Esophagus mucosa (tissue), 1 donor: ENCODE measurements at places on chromosomes 5 and 9. TPM values are rescaled to one million over a fixed set of nuclear protein-coding genes. Genes with fewer than 3 reads are reported as not detected.

- peak; percentile 86 for ATAC-seq
Measured at GRCh38 chr9:2465921-2466460, 155.6 kb upstream of the VLDLR start.

- peak; percentile 29 for ATAC-seq
Measured at GRCh38 chr5:171614511-171614910, 171.1 kb upstream of the SMIM23 start.

DNA sequence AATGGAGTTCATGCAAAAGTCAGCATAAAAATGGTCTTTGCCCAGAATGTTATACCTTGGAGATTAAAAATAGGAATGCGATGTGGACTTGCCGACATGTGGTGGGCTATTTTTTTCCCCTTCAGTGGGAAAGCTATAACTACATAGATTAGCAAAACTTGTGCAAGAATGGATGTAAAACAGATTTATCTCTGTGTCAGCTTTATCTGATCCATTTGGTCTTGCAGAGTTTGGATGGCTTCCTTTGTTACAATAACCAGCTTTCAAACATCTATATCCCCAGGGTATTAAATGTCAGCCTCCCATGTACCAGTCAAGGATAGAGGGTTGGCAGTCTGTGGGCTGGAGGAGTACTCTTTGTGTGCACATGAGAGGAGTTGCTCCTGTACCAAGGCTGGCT lies 284.9 kb downstream of the TMEM38B start:
- no peak for ATAC-seq

GRCh38 chr9:124420991-124421543 lies 5.8 kb upstream of the PSMB7 start:
- no peak for ATAC-seq

DNA sequence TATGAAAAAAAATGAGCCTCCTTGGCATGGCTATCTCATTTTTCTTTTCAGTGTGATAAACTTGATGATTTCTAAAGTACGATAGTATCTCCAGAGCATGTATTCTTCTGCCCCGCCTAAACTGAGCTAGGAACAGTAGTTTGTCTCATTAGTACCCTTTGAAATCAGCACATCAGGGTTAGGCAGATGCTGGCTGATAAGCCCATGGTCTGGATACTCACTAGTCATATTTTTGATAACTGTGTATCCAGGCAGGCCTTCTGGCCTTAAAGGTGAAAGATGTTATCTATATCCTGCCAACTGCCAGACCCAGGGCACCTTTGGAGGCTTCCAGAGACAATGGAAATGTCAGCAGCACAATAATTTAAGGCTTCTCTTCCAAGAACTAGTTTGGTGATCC lies 103.8 kb downstream of the GIN1 start:
- ATAC-seq: no peak

DNA sequence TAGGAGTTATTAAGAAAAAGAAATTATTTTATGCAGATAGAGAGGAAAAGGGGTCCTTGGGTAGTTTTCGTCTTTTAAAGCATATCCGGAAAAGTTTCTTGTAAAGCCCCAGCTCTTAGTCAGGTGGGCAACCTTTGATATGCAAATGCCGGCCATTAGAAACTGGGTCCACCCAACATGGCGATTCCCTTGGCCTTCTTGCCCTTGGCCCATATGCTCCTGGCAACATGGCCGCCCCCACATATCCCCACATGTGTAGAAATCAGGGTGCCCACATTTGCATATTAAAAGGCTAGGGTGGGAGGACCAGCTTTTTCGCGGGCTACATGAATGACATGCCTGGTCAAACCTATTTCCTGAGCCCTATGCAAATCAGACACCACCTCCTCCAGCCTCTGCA lies 73.3 kb downstream of the FREM1 start:
- ATAC-seq: no peak

DNA sequence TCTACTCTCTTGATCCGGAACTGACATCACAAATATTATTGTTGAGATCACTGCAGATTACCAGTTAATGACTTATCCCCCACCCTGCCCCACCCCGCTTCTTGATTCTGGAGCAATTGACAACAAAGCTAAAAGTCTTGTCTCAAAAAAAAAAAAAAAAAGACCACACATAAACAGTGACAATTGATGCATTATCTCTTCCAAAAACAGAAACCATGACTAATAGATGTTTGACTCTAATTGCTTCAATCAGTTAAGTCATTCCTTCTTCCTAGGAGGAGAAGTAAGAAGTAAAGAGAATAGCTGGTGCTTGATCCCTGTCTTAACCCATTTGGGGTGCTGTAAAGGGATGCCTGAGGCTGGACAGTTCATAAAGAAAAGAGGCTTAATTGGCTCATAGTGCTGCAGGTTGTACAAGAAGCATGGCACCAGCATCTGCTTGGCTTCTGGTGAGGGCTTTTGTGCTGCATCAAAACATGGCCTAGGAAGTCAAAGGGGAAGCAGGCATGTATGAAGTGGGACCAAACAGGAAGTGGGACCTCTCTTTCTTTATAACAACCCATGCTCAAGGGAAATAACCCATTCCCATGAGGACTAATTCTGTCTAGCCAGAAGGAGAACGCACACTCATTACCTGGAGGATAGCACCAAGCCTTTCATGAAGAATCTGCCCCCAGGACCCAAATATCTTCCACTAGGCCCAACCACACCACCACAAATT lies 158.7 kb downstream of the TMEM167A start:
- ATAC-seq: no peak

GRCh38 chr5:173873306-173873922 lies 14.7 kb upstream of the CPEB4 start:
- ATAC-seq: no peak

- ATAC-seq: no peak
Measured at GRCh38 chr9:82726424-82727276, 336.3 kb downstream of the RASEF start.

DNA sequence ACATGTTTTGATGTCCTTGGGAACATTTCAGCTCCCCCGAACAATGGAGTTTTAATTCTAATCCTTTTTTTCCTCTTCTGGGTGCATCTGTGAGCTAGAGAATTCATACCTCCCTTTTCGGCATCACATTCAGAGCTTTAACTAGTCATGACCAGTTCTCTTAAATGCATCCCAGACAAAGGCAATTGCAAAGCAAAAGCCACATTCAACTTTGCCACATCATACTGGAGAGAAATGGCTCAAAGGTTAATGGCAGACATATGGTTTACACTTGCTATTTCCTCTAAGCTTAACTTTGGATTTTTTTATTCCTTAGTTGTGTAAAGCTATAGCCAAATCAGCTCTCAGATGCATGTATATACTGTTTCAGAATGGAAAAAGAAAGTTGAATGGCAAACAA lies 153.3 kb downstream of the ESM1 start:
- ATAC-seq: no peak

- no peak for ATAC-seq
Measured at GRCh38 chr5:37189355-37189754, 59.8 kb downstream of the CPLANE1 start.

- no peak for ATAC-seq
Measured at GRCh38 chr5:121429761-121430160, 421.9 kb upstream of the FTMT start.

DNA sequence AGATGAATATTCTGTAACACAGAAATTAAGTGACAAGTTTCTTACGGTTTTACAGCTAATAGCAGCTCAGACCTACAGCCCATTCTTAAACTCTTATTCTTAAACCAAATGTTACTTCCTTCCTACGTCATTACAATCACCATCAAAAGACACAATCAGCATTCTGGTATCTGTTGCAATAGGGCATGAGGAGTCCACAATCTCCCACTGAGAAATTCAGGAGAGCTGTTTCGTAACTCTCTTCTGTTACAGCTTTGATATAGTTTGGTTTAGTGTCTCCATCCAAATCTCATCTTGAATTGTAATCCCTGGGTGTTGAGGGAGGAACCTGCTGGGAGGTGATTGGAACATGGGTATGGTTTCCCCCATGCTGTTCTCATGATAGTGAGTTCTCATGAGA lies 163.4 kb downstream of the GAS1 start:
- ATAC-seq: no peak

- ATAC-seq: no peak
Measured at GRCh38 chr5:8399471-8399870, 530.5 kb downstream of the MTRR start.

DNA sequence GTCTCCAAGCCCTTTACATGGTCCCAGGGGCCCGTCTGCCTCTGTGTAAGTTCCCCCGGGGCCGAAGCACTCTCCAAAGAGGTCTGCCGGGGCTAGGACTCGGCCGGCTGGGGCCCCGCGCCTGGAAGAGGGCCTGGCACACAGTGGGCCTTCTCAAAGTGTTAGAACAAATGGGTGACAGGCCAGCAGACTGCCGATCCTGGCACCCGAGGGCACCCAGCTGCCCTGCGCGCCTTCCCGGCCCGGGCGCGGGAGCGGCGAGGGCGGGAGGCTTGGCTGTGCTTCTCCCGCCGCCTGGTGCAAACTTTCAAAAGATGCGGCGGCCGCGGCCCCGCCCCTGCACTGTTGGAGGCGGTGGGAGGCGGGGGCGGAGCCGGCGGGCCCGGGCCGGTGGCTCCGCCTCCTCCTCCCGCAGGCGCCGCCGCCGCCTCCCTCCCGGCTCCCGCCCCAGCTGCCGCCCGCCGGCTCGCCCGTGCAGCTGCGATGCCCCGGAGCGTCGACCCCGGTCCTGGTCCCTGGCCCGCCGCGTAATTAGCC lies at the start of gene NEURL1B:
TSS of gene NEURL1B (plus strand) at position 442 of the 537 bp plus-strand sequence. CDS start 144 bp downstream, outside the sequence.
- ATAC-seq: peak; percentile 73

GRCh38 chr5:76341651-76342334 lies 61.3 kb upstream of the IQGAP2 start:
- no peak for ATAC-seq

- no peak for ATAC-seq
Measured at GRCh38 chr5:40483316-40483715, 196.4 kb upstream of the PTGER4 start.

DNA sequence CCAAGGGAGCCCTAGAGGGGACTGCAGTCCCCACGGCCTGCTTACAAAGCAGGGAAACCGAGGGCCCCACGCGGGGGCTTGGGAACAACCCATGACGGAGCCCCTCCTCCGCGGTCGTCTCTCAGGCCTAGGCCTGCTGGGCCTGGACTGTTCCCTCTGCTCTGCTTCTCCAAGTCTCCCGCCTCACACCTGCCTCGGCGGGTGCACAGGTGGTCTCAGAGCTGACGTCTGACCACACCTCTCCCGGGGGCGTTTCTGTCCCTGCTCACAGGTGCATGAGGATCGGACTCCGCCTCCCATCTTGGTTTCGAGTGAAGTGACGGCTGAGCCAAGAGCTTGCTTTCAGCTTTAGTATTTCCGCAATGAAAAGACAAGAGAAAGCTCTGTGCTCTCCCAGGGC lies 72.1 kb downstream of the MRPL36 start:
- no peak for ATAC-seq

DNA sequence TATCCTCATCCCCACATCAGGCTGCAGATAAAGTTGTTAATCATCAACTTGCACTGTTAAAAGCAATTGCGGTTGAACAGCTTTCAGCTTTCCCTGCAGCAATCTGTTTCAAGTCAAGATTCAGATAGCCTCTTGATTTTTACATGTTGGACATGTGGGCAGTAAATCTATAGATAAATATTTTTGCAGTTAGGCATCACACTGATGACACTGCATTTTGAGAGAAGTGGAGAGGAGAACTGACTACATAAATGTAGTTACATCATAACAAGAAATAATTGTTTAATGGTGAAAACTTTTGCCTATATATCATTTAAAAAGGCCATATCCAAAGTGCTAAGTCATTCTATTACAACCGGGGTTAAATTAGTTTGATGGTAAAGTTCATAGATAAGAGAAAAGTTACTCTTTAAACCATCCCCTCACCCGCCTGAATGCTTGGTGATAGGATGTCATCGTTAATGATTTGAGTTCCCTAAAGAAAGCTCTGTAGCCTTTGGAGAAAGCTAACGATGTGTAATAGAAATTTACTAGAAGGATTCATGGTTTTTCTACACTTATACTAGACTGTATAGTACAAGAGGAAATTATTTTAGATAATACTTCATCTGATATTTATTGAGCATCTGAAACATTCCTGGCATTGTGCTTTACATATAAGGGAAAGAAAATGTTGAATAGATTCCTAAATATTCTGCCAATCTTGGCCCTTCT lies 30.8 kb upstream of the ALDH1A1 start:
- ATAC-seq: no peak

DNA sequence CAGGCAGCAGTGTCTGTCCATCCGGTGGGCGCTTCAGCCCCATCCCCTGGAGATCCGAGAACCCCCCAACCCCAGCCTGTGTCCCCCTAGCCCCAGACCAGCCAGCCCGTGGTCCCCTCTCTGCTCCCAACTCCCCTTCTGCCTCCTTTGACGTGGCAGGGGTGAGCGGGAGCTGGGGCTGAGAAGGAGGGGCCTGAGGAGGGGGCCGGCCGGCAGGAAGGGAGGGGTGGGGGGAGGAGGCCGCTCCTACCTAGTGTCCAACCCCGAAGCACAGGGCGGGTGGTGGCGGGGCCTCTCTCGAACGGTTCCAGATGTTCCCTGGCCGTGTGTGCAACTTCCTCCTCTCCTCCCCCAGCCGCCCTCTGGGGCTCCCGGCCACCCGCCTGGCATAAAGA lies 31.0 kb downstream of the GOLGA2 start:
- ATAC-seq: no peak

DNA sequence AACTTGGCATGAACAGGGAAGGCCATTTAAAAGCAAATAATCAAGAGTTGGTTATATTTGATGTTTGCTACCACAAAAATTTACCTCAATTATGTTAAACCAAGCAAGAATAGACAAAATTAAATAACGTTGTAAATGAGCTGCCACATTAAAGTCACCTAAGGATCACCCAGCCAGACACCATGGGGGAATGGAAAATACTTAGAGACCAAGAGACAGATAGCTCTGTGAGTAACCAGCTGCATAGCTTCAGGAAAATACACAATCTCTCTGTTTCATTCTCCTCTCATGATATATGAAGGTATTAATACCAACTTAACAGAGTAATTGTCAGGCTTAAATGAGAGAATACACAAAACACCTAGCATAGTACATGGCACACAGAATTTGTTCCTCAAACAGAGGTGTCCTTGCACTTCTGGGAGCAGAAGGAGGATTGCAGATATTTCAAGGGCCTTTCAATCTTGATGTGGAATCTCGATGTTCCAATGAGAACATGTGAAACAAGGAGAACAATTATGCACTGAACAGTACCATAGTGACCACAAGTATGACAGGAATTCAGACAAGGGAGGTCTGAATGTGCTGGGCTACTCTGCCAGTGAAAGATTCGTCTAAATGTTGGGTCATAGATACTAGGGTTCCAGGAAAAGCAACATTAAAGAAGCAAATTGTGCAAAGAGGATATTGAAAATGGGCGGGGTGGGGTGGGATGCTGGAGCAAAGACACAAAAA lies 18.6 kb downstream of the JAKMIP2 start:
- ATAC-seq: no peak

DNA sequence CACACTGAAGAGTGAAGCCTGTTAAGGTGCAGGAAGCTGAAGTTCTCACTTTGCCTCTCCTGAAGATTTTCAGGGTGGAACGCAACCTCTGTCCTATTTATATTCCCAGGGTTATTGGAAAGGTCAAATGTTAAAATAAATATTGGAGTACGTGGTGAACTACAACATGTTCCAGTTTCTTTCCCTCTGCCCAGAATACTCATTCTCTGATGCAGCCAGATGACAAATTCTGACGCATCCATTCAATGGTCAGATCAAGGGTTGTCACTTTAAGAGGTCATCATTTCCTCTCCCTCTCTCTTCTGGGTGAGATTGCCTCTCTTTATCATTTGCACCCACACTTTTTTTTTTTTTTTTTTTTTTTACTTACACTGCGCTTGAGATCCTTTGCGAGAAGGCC lies 277.1 kb downstream of the BRINP1 start:
- ATAC-seq: no peak

ADAMTS6 gene
- total RNA-seq: 1.2 TPM

PHYHD1 gene
- 12.4 TPM for total RNA-seq

PCDHB13 gene
- total RNA-seq: 3.4 TPM

ARAP3 gene
- 3.3 TPM for total RNA-seq

SLC36A2 gene
- not detected for total RNA-seq

CCL21 gene
- 18.5 TPM for total RNA-seq

TAF11L10 gene
- not detected for total RNA-seq
